ENCODE measurements at places on chromosomes 5 and 9.

- DNase-seq: no peak
Measured at GRCh38 chr9:20224756-20225155, 397.5 kb downstream of the MLLT3 start.

DNA sequence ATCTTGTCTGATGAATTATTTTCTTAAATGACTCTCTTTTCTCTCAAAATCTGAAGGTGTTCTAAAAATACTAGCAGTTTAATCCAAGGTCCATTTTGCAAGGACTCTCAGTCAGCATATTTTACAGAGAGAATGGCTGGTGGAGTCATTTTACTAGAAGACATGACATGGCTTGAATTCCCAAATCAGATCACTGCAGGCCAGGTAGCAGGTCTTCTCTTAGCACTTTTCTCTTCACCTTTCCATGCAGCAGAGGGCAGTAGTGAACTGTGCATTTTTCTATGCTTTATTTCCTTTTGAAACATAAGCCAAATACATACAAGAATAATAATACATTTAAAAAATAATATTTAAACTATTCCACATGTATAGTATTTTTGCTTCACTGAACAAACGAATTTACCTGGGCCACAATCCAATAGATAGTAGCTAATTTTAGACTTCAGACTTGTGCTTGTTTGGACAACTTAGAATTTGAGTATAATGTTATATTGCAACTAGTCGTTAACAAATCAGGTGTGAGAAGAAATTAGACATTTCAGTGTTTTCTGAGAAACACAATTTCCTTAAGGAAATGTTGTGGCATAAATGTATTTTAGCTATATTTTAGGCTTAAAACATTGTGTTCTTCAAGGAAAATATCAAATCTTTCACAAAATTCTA lies 289.4 kb upstream of the DAB2 start:
- no peak for DNase-seq

DNA sequence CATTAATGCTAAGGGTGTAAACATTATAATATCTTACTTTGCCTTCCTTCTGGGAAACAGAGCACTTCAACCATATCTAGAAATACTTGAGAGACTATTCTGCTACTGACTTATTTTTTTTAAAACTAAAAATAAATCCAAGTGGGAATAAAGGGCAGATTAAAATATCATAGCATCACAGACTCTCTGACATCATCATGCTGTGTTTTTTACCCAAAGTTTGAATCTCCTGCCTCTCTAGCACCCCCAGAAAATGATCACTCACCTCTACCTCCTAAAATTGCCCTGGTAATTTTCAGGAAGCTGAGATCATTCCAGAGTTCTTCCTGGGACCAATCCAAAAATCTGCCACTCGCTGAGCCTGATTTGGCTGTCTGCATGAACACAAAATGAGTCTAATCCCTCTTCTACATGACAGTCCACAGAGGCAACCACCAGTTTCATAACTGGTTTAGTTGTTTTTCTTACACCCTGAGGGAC lies 813.8 kb upstream of the DMAC1 start:
- DNase-seq: no peak

GRCh38 chr9:37652261-37652660 lies 1.5 kb downstream of the FRMPD1 start:
- no peak for DNase-seq

DNA sequence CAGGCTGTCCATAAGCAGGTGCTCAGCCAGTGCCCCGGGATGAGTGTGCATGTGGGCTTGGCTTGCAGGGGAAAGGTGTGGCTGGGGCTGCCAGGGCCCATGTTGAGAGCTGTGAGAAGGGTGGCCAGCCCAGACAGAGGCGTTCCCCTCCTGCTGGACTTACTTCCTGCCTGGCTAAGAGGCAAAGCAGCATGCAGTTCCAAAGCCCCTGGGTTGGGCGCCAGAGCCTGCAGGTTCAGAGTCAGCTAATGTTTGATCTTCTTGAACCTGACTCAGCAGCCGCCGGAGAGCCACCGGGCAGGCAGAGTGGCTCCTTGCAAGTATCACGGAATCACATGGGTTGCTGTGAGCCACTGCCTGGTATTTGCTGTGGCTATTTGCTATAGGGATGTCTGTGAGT lies 168.4 kb upstream of the MAP1B start:
- DNase-seq: no peak

DNA sequence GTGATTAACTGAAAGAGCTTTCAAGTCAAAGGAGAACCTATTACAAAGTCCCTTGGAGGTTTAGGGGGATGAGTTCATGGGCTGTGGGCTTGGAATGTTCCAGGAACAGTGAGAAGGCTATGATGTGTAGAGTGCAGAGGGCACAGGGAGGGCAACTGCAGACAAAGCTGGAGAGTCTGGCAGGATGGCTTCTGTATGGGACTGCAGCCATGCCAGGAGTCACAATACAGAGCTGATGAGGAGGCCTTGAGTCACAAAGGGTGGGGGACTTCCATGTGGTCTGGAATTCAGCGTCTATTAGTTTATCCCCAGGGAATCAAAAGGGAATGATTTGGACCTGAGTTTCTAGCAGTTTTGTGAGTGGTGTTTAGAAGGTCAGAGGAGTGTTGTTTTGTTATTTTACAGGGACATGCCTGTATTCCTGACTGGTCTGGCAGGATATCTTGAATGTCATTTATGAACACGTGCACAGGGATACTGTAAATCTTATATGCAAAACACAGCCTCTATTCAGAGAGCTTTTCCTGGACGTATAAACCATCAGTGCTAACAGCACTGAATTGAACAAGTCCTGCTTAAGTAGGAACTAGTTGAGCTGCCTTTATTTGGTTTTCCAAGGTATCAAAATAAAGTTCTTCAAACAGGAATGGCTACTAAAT lies 14.3 kb upstream of the TEK start:
- no peak for DNase-seq

GRCh38 chr5:75640826-75641225 lies 29.6 kb downstream of the ANKDD1B start:
- no peak for DNase-seq

- no peak for DNase-seq
Measured at GRCh38 chr9:97704345-97704677, 7.2 kb upstream of the XPA start.

DNA sequence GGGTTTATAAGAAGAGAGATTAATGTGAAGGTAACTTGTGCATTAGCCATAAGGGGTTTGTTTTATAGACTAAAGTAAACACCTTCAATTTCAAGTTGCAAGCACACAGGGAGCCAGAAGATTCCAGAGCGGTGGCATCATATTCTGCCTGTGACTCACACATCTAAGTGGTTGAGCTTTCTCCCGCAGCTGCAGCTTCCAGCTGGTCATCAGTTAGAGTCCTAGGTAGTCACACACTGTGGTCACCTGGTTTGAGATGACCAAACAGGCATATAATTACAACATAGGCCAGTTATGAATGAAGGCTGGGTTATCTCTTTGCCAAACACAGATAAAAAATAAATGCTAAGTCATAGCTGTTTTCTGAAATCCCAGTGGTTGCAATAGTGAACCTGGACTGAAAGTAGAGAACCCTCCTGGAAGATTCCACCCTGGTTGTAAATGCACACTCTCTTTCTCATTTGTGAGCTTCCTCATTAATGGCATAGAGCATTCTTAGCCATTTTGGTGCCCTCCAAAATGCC lies 171.3 kb downstream of the GDNF start:
- DNase-seq: no peak

DNA sequence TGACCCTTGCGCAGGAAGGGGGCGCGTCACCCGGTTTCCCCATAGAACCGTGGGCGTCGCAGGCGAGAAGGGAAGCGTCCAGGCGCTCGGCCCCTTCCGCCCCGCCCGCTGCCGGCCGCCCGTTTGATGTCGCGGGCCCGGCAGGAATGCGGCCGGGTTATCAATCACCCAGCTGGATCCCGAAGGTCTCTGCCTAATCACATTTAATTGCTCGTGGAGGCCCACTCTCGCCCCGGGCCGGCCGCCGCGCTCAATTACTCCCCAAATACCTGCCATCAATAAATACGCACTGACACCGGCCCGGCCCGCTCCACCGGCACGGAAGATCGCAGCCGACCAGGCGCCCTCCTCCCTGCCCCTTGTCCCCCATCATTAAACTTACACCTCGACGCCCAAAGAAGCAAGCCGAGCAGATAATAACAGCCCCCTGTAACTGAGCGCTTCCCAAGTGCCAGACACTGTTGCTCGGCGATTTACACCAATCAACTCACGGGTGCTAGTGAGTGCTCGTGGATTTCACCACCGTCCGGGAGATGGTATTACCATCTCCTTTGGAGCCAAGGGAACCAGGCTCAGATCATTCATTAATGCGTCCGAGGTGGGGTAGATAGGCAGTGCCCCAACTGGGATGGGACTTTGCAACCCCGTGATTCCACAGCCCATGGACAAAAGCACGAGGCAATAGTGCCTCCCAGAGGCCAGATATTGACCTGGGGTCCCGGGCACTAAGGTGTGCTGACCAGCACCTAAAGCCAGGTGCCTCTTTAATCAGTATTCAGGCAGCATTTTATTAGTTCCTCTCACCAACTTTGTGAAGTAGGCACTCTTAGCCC lies 11.3 kb downstream of the MSX2 start:
- no peak for DNase-seq

DNA sequence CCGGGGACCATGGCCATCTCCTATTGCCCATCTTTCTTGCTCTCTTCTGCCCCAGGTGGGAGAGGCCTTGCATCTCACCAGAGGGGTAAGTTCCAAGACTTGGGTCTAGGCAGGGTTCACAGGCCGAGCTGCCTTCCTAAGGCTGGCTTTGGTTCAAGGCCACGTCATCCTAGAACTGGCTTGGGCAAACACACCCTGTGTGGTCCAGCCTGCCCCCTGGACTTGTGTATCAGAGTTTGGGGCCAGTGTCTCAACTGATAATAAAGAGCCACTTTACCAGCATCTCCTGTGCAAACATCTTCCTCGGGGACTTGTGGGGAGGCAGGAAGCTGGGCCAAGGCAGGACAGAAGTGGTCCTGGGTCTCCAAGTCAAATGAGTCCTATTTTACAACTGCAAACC lies 17.8 kb downstream of the BOD1 start:
- DNase-seq: no peak

DNA sequence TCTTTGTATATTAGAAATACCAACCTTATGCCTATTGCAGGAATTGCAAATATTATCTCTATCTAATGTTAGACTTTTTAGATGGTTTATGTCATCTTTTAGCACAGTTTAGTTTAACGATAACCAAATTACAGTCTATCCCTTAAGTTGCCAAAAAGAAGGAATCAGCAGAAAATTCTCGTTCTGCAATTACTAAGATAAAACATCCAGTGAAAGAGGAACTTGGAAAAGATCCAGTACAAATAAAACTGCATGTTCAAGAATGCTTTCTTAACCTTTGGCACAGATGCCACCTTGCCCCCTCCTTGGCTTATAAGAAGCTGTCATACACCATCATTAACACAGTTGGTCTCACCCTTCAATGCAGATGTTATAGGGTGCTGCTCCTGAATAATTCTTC lies 124.0 kb downstream of the SEMA5A start:
- no peak for DNase-seq

- DNase-seq: no peak
Measured at GRCh38 chr5:157306081-157306480, 40.2 kb downstream of the CYFIP2 start.

GRCh38 chr9:93624431-93624834 lies 48.0 kb downstream of the PHF2 start:
- DNase-seq: no peak

DNA sequence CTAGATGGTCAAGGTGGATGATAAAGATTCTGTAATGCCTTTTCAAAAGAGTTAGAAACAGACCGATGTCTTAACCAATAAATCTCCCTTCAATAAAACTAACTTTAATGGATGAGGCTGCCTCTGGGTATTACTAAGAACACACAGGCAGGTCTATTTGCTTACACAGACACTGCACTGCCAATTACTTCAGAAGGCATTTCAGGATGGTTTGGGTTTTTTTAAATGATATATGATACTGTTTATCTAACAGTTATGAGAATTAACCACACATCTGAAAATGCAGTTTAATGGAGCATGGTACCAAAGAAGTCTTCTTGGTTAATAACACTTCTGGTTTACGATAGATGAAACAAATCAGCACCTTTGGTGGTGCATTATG lies 367.9 kb upstream of the GRAMD2B start:
- no peak for DNase-seq

DNA sequence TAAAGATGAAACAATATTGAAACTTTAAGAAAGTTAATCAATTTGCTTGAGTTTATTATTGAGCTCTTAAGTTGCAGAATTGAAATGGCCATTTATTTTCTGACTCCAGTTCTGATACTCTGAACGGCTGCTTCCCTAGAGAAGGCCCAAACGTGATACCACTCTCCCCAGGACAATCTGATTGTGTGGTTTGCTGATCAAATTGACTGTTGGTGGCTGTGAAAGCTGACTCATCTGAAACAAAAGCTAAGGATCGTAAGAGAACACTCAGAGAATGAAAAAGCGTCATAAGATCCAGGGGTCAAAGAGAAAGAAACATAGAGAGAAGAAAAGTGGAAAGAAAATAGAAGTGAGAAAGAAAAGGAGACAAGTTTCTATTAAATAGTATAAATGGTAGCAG lies 147.2 kb downstream of the IZUMO3 start:
- DNase-seq: no peak

GRCh38 chr5:19777363-19777762 lies 210.6 kb downstream of the CDH18 start:
- no peak for DNase-seq

DNA sequence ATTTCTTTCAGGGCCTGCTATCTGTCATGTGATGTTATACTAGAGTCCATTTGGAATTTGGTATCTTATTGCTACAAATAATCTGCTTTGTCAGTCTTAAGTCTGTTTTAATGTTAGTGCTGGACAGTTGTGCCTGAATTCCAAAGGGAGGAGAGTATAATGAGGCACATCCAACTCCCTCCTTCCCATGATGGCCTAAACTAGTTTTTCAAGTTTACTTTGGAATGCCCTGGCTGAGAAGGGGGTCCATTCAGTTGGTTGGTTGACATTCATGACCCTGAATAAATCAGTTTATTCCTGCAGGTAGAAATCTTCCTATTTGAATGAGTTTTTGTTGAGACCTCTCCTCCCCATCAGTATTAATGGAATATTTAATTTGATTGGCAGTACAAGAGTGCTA lies 9.4 kb upstream of the LRRTM2 start:
- DNase-seq: no peak

GRCh38 chr5:132457371-132458225 lies 33.0 kb downstream of the IRF1 start:
- DNase-seq: no peak

- no peak for DNase-seq
Measured at GRCh38 chr9:125038166-125038565, 97.3 kb upstream of the GOLGA1 start.

GRCh38 chr5:38613992-38614836 lies 57.8 kb upstream of the LIFR start:
- DNase-seq: no peak

DNA sequence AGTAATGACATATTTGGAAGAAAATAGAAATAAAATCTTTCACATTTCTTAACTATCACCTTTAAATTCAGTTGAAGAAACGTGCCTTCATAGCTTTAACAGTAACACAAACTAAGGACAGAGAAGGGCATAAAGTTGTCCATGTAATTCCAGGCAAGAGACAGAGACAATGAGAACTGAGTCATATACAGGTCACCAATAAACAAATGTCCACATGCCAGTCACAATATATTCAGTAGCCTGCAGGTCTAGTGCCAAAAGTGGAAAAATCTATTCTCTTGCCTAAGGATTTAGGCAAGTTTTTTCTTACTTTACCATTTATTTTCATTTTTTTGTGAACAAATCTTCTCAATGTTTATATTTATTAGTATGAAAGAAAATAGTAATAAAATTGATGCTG lies 1711.5 kb upstream of the NUDT12 start:
- DNase-seq: no peak

- DNase-seq: no peak
Measured at GRCh38 chr5:142197098-142197497, 88.5 kb downstream of the NDFIP1 start.
